Stimulated activated CD4-positive, alpha-beta T cell treated with anti-CD3 and anti-CD28 coated beads, Interleukin-15, amount 100 ng/mL, for 1 hour (primary cell): ENCODE measurements at places on chromosomes 3 and 15.

GRCh38 chr15:97168704-97169475 is 791.6 kb upstream of the ARRDC4 start:
- DNase-seq: no peak

GRCh38 chr3:128322030-128323022 is 144.4 kb downstream of the DNAJB8 start:
- peak; percentile 28 for DNase-seq

DNA sequence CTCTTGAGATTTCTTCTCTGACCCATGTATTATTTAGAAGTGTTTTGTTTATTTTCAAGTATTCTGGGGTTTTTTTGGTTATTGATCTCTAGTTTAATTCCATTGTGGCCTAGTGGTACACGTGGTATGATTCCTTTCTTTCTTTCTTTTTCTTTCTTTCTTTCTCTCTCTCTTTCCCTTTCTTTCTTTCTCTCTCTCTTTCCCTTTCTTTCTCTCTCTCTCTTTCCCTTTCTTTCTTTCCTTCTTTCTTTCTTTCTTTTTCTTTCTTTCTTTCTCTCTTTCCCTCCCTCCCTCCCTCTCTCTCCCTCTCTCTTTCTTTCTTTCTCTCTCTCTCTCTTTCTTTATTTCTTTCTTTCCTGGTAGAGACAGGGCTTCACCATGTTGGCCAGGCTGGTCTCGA is 85.7 kb upstream of the UBE2E1 start:
- DNase-seq: no peak

DNA sequence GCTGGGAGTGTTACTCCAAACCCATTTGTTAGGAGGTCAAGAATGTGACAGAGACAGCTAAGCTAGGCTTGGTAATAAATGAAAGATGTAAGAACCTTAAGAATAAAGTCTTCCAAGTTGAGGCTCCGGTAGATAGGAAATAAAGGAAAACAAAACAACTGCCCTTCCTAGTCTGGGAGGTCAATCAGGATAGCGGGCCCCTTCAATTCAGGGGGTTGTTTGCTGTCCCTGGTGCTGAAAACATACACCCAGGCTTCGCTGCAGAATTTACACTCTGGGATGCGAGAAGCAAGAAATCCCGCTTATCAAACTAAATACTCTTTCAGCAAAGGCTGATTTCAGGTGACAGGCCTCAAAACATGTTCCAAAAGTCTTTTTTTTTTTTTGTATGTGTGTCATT is 393.4 kb downstream of the NTRK3 start:
- no peak for DNase-seq

- no peak for DNase-seq
These were observed 234.4 kb downstream of the XXYLT1 start for GRCh38 chr3:195036574-195036973.

DNA sequence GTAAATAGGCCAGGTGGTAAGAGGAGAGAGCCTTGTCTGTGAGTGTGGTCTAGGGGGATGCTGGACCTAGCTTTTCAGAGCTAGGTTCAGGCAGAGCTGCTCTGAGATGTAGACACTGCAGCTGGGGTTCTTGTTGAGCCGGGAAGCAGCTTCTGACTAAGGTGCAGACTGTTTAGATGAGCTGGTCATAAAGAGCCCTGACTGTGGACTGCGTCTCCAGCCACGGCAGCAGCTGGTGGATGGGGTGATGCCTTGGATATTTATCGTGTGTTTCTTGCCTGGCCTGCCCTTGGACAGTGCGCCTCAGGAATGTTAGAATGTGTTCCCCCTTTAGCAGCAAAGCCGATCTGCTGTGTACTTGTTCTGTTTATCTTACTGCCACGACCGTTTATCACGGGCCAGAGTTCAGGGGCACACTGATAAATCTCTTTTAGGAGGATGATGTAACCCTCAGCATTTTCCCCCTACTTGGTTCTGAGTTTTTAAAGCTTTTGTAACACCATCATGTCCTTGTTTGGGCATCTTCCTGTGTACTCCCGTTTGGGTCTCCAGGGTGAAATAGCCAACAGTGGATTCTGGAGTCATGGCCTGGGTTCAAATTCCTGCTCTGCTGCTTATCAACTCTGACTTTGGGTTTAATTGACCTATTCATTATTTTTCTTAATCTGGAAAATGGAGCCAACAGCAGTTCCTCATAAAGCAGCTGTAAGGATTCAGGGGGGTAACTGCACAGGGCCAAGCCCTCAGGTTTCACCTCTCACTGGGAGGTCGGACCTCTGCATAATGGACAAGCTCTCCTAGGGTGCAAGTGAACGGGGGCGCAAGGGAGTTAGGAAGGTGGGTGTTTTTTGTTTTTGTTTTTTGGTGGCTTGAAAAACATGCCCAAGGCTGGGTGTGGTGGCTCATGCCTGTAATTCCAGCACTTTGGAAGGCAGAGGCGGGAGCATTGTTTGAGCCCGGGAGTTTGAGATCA is 51.4 kb downstream of the FLNB start:
- DNase-seq: no peak

- DNase-seq: no peak
These were observed 237.6 kb downstream of the TUSC7 start for GRCh38 chr3:116947148-116947547.

DNA sequence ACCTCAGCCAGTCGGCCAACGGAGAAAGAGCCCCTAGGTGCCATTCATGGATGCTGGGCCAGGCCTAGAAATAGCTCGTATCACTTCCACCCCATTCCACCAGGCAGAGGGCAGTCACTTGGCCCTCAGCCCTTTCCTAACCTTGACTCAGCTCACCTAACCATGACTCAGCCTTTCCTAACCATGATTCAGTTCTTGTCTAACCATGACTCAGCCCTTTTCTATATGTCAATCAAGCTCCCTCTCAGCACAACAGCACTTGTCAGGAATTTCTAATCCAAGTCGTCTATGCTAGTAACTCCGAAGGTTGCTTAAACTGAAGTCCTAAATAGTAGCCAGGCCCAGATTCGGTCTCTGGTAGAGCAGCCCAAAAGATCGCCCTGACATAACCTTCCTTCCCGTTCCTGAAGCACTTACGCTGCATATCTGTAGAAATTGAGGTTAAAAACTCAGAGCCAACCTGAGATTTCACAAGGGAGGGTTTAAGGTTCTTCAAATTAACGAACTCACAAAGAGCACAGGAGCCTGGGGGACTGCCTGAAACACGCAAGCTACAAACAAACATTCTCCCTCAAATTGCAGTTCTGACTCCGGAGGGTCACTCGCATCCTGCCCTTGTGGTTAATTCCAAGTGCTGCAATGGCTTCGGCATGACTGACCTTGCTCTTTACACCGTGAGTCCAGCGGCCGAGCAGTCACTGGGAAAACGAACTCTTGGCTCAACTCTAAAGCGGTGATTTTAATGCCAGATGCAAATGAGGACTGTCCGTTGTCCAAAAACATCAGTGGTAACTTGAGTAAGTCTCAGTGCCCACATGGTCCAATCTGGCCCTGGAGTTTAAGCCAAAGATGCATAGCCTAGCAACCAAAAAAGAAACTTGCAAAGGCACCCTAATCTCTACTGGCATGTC is 99.9 kb downstream of the ADAMTS17 start:
- DNase-seq: no peak

DNA sequence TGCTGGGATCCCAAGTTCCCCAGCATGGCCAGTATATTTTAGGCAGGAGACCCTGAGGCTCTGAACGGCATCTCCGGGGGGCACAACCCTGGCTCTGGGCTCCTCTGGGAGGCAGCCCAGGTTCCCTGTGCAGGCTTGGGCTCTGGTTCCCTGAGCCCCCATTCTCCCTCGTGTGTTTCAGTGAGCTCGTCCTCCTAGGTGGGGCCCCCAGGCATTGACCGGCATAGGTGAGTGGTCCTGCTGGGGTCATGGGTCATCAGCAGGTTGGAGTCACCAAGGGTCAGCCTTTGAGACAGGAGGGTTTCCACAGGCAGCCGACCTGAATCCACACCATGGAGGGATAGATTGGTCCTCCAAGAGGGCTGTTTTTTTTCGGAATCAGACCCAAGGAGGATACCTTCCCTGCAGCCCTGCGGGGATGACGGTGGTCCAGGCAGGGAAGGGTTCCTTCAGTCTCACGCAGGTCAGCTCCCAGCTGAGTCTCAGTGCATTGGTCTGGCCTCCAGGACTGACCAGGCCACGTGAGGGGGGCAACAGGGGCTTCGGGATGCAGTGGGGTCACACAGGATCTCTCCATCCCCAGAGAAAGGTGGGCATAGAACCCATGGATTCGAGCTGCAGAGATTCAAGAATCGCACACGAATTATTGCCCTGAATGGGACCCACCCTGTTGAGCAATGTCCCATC is 226.0 kb downstream of the SNRPN start:
- no peak for DNase-seq

GRCh38 chr15:53974813-53975212 is 3.4 kb upstream of the UNC13C start:
- DNase-seq: no peak

DNA sequence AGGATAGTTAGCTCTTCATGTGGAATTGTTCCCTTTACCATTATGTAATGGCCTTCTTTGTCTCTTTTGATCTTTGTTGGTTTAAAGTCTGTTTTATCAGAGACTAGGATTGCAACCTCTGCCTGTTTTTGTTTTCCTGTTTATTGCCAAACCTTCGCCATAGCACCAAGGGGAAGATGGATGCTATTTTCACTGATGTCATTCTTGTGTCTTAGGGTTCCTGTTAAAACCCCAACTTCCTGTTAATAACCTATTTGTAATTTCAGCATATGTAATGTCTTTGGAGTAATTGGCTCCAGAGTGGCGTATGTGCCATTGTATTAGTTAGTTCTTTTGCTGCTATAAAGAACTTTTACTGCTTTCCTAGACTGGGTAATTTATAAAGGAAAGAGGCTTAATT is 10.8 kb downstream of the SAMMSON start:
- no peak for DNase-seq

- no peak for DNase-seq
These were observed 16.6 kb downstream of the GP9 start for GRCh38 chr3:129077222-129077621.

DNA sequence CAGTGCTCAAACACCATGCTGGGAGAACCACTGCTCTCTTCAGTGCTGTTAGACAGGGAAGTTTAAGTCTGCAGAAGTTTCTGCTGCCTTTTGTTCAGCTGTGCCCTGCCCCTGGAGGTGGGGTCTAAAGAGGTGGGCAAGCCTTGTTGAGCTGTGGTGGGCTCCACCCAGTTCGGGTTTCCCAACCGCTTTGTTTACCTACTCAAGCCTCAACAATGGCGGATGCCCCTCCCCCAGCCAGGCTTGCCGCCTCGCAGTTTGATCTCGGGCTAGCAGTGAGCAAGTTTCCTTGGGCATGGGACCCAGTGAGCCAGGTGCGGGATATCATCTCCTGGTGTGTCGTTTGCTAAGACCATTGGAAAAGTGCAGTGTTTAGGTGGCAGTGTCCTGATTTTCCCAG is 670.2 kb upstream of the ALCAM start:
- DNase-seq: no peak

DNA sequence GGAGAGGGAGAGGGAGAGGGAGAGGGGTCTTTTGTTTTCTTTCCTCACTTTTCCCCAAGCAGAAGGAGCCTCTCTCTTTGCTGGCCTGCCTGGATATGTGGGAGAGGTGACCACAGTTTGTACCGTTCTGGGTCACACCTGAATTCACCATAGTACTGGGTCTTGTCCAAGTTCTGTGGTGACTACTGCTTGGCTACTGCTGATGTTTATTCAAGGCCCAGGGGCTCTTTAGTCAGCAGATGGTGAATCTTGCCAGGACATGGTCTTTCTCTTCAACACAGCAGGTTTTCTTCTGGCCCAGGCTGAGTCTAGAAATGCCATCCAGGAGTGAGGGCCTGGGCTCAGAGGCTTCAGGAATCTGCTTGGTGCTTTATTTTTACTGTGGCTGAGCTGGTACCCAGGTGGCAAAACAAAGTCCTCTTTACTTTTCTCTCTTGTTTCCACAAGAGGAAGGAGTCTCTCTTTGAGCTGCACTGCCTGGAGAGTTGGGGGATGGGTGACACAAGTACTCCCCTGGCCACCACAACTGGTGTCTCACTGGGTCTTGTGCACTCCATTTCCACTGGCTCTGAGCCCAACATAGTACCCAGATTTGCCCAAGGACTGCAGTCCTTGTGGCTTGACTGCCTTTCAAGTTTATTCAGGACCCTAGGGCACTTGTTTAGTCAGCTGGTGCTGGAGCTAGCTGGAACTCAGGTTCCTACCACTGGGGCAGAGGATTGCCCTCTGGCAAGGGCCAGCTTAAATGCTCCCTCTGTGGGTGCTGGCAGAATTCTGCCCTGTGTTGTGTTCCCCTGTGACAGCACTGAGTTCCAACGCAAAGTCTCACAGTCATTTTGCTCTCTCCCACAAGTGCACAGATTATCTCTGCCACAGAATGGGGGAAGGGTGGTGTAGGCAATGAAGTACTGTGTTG is 16.8 kb upstream of the CCNDBP1 start:
- no peak for DNase-seq

DNA sequence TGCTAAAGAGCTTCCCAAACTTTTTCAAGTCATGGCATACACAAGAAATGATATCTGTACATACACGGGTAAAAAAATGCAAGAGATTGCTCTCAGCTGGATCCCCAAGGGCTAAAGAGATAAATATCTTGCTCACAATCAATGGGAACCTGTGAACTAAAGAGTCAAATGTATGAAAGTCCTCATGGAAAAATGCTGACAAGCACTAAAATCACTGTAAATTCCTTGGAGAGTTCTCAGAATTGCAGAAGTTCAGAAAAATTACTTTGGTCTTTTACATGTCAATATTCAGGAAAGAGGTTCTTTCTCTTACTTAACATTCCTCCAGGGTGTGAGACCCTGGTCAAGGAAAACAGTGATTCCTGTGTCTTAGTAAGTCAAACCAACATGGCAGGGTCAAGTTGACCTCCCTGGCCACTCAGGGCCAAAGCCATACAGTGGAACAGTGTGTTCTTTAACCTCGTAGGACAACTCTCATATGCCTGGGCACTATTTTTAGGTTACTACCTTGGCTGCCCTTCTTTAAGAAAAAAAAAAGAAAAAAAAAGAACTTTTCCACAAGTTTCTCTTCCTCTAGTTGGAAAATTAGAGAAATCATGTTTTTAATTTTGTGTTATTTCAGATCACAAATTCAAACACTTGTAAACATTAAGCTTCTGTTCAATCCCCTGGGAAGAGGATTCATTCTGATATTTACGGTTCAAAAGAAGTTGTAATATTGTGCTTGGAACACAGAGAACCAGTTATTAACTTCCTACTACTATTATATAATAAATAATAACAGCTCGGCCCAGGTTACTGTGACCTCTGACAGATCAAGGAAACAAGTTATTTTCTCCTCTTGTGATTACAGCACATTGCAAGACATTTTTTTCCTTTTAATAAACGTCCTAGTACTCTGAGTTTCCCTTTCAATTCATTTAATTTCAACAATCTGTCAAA is 12.5 kb downstream of the SSR3 start:
- DNase-seq: no peak

GRCh38 chr15:52383100-52383588 is 87.5 kb upstream of the MYO5C start:
- DNase-seq: no peak

- DNase-seq: no peak
These were observed 65.9 kb downstream of the HACD2 start for GRCh38 chr3:123518892-123519485.

GRCh38 chr3:16480861-16481545 is 32.5 kb downstream of the RFTN1 start:
- DNase-seq: no peak

- no peak for DNase-seq
These were observed 275.9 kb upstream of the TBL1XR1 start for GRCh38 chr3:177473184-177473583.

- no peak for DNase-seq
These were observed 82.2 kb upstream of the VEPH1 start for GRCh38 chr3:157585386-157585785.
